ENCODE measurements at places on chromosomes 12 and 14.

GRCh38 chr12:83841620-83842019, 1071.0 kb downstream of the SLC6A15 start:
- no peak for DNase-seq

- no peak for DNase-seq
Measured at GRCh38 chr12:121800694-121801594, 2.9 kb upstream of the SETD1B start.

DNA sequence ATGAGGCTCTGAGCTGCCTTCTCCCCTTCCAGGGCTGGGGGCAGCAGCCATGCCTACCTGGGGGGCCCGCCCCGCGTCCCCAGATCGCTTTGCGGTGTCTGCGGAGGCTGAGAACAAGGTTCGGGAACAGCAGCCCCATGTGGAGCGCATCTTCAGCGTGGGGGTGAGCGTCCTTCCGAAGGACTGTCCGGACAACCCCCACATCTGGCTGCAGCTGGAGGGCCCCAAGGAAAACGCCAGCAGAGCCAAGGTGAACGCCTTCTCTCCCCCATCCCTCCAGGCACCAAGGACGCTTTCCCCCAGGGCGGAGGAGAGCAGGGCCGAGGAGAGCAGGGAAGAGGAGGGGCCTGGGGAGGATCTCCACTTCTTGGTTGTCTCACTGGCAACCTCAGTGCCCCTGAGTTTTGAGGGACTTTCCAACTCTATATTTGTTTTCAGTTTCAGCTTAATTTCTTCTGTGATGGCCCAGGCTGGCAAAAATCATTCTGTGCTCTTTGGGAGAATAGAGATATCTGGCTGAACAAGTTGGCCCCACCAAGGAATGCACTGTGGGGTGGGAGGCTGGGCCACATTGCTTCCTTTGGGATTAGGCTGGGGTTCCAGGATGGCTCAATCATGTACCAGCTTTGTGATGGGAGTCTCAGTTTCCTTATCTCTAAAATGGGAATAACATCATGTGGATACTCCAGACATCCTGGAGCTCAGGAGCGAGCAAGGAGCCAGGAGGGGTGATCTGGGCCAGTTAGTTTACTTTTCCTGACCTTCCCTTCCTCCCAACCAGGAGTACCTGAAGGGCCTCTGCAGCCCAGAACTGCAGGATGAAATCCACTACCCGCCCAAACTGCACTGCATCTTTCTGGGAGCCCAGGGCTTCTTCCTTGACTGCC, 1.2 kb downstream of the KHNYN start:
- DNase-seq = no peak

- DNase-seq = no peak
Measured at GRCh38 chr12:119117936-119118335, 60.8 kb upstream of the HSPB8 start.

GRCh38 chr12:90368081-90368480, 586.9 kb downstream of the CCER1 start:
- DNase-seq = no peak

- DNase-seq = peak; percentile 23
Measured at GRCh38 chr14:35122696-35123387, 490 bp downstream of the PRORP start.

DNA sequence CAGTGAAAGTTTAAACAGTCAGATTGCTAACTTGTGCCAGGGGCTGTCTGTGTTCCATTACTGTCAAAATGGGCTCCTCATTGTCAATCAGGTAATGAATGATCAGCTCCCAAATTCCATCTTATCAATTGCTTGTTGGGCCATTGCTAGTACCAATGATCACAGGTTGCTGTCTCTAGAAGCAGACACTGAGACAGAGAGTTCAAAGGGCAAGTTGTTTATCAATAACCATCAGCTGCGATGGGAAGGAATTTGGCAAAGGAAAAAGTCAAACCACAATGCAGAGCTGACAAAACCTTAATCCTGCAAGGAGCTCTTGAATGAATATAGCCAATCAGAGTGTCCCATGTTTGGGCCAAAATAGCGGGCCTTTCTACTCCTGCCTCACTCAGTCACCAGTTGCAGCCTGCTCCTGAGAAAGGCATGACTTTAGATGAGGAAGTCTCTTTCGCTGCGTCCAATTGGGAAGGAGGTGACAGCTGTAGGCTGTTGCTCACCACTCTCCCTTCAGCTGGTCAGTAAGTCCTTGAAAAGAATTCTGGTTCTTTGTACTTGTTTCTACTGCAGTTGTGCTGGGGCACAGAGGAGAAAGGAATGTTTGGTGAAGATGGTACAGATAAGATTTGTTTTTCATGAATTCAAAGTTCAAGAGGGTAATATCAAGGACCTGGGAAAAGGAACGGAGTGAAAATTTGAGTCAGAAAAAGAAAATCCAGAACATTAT, 179.2 kb upstream of the PDE3A start:
- DNase-seq = no peak

DNA sequence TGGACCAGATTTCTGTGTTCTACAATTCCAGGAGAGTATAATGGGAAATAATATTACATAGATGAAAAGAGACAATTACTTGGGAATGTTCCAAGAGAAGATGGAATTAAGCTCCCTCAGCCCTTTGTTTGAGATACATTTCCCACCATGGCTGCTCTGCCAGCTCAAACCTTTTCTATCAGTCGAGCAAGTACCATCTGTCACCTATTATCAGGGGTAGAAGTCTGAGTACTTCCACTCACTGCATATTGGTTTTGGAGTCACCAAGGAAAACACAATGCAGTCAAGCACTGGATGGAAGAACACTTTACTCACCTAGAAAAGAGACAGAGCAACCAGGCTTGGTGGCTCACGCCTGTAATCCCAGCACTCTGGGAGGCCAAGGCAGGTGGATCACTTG, 270.4 kb upstream of the FAR2 start:
- DNase-seq = no peak

Data from kidney epithelial cell (primary cell).